ENCODE measurements at places on chromosomes 12 and 14. TPM values are rescaled to one million over a fixed set of nuclear protein-coding genes. Genes with fewer than 3 reads are reported as not detected.

The SLC38A4 gene
- 0.12 TPM for total RNA-seq

The DNAJC22 gene
- total RNA-seq = not detected

The SMIM41 gene
- 0.84 TPM for total RNA-seq

The COCH gene
- total RNA-seq = 2.9 TPM

The KRT76 gene
- total RNA-seq = not detected

The HOXC4 gene
- 10.1 TPM for total RNA-seq

The CPNE6 gene
- 0.99 TPM for total RNA-seq

The FAM90A1 gene
- total RNA-seq = 0.32 TPM

The PRICKLE1 gene
- total RNA-seq = 34.9 TPM

The GDF3 gene
- 0.30 TPM for total RNA-seq

The HSPB8 gene
- 381 TPM for total RNA-seq

The TCTN2 gene
- 10.3 TPM for total RNA-seq

The DNAH10 gene
- not detected for total RNA-seq

The CISTR gene
- not detected for total RNA-seq

The POMT2 gene
- total RNA-seq = 23.4 TPM

The TAS2R30 gene
- 6.9 TPM for total RNA-seq

The CLEC6A gene
- total RNA-seq = not detected

The BORCS5 gene
- total RNA-seq = 22.8 TPM

The CLEC9A gene
- 0.42 TPM for total RNA-seq

The TSPAN19 gene
- total RNA-seq = not detected

The GPR84 gene
- total RNA-seq = 1.9 TPM

The LMNTD1 gene
- total RNA-seq = not detected

The DDX11 gene
- total RNA-seq = 26.6 TPM

The RD3L gene
- not detected for total RNA-seq

The ADAM20 gene
- total RNA-seq = 3.8 TPM

The SYCP3 gene
- 0.48 TPM for total RNA-seq

The SRRM4 gene
- 0.27 TPM for total RNA-seq

The MAP3K9 gene
- total RNA-seq = 1.5 TPM

The C12orf60 gene
- 1.1 TPM for total RNA-seq

The DPF3 gene
- 2.2 TPM for total RNA-seq

The SMCO2 gene
- 0.90 TPM for total RNA-seq

The ADAM21 gene
- 0.13 TPM for total RNA-seq

The FGF23 gene
- not detected for total RNA-seq

The PHETA1 gene
- 9.3 TPM for total RNA-seq

The CLEC4D gene
- 1.4 TPM for total RNA-seq

The KLHL33 gene
- total RNA-seq = 1.3 TPM

The ZNF839 gene
- total RNA-seq = 7.7 TPM
